Non-pigmented ciliary epithelial cell (primary cell): ENCODE measurements at places on chromosomes 2 and 18.

GRCh38 chr2:27796791-27797765 is 25.6 kb downstream of the MRPL33 start:
- DNase-seq = no peak

DNA sequence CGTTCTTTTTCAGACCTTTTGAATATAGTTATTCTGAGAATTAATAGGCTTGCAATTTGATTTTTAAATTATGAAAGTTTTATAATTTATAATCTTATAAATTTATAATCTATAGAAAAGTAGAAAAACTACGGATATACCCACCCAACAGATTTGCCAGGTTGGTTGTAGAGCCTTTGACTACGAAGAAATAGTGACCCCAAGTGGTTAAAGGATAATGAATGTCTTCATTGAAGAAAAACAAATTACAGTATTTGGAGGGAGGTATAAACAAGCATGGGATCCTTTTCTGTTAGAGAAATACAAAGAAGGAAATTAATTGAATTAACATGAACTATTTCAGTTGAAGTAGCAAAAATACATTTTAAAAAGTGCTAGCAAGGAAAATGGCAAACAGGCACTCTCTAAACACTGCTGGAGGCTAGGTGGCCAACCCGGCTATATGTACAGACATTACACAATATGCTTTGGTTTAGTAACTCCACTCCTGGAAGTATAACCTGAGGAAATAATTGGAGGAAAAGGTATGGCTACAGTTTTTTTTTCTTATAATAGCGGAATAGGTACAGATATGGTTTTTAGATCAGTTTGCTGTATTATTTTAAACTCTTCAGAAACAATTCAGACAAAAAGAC is 110.9 kb downstream of the MIB1 start:
- DNase-seq = no peak

DNA sequence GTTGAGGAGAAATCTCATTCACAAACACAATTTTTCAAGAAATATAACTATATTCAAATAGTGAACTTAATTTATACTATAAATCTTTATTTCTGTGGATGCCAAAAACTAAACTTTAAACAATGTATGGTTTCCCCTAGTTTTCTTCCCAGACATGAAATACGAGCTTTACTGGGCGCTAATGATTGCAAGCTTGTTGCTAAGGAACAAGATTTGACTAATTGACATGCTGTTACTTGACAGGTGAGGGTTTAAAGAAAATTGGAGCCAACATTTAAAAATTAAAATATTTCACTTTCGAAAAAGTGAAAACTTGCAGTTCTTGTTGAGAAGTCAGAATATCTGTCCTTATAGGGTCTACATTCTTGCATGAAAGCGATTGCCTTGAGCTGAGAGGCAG is 381.0 kb downstream of the MEIS1 start:
- DNase-seq = no peak

GRCh38 chr2:6994536-6995128 is 77.4 kb downstream of the RNF144A start:
- DNase-seq = no peak

DNA sequence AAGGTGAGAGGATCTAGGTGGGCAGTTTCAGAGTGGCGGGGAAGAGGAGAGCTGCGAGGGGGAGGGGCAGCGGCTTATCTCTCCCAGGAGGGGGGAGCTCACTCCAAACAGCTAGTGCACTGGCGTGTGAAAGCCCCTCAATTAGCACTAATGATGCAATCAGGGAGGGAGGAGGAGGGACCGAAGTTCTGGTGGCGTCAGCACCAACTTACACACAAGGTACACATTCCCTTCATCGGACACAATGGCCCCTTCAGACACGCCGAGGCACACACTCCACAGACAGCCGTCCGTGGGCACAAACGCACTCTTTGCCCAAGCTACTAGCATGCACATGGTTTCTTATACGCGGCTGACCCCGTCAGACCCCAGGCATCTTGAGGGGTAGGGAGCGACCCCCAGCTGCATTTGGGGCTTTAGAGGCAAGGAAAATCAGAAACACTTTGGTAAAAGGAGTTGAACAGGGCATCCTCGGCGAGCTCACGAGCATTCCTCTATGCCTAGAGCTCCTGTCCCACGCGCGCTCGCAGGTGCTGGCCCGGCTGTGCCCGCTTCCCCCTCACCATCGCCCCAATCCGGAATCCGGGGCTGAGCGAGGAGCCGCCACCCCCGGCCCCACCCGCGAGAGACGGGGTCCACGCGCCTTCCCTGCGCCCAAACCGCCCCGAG is 868 bp upstream of the PKDCC start:
- no peak for DNase-seq

GRCh38 chr2:19706332-19706731 is 195.5 kb downstream of the TTC32 start:
- no peak for DNase-seq

DNA sequence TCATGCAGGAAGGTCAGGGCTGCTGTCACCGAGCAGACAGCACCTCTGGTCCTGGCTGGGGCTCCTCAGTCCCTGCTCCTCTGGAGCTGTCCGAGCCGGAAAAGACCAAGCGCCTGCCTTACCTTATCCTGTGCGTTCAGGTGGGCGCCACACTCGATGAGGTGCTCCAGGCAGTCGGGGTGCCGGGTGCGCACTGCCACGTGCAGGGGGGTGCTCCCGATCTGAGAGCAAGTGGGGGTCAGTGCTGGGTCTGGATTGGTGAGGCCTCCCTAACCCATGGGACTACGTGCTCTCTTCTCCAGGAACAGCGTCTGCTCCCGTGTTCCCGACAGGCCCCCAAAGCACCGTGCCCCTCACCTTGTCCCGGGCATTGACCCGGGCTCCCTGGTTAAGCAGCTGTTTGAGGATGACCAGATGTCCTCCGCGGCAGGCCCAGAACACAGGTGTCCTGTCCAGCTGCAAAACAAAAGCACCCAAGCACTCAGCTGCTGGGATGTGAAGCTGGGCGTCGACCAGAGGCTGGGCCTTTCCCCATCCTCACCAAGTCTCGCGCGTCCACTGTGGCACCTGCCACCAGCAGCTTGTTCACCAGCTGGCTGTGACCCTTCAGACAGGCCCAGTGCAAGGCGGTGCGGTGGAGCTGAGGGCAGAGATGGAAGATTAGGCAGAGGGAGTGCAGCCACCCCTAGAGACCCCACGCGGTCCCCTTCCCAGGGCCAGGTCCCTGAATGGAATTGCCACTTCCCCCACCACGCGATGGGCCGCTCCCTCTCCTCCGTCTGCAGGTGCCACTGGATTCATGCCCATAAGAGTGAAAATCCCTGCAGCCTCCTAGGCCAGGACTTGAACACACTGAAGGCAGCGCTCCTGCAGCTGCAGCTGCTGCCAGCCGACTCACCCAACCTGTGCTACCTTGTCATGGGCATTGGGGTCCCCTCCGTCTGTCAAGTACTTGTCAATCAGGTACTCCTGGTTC is 3.7 kb downstream of the ANKRD23 start:
- no peak for DNase-seq

- DNase-seq = no peak
Observed at GRCh38 chr18:37199741-37200140, 365.9 kb downstream of the CELF4 start.

- DNase-seq = no peak
Observed at GRCh38 chr2:230412846-230413245, 3.2 kb upstream of the SP100 start.

DNA sequence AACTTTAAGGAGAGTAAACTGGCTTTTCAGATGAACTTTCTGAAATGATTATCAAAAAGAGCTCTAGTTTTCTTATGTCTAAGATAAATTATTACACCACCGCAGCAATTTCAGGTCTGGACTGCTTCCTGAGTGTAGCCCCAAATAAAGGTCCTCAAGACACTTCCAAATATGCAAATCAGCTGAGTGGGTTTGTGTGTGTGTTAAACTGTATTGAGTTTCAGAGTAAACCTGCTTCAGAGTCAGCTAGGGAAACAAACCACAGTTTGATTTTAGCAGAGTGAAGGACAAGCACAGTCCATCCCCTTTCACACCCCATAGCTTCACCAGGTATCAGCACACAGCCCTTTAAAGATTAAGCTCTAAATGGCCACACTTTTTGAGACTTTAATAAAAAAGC is 168.7 kb downstream of the NRXN1 start:
- no peak for DNase-seq

GRCh38 chr2:20322527-20323300 is 27.9 kb downstream of the PUM2 start:
- no peak for DNase-seq

GRCh38 chr18:50117863-50118262 is 77.1 kb downstream of the MYO5B start:
- DNase-seq = no peak

DNA sequence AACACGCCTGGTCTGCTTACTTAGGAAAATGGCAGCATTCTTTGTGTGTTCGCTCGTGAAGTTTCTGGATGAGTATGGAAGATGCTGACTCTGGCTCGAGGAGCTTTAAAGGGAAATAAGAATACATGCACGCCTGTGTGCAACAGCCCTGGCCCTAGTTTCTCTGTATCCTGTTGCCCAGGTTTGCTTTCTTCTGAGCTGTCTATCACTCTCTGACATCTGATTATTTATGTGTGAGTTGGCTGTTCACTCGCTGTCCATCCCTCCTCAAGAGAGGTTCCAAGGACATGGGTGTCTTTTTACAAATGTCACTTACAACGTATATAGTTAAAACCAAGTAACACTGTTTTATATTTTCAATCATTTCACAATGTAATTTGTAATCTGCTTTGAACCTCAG is 16.0 kb downstream of the SLC9A2 start:
- no peak for DNase-seq

DNA sequence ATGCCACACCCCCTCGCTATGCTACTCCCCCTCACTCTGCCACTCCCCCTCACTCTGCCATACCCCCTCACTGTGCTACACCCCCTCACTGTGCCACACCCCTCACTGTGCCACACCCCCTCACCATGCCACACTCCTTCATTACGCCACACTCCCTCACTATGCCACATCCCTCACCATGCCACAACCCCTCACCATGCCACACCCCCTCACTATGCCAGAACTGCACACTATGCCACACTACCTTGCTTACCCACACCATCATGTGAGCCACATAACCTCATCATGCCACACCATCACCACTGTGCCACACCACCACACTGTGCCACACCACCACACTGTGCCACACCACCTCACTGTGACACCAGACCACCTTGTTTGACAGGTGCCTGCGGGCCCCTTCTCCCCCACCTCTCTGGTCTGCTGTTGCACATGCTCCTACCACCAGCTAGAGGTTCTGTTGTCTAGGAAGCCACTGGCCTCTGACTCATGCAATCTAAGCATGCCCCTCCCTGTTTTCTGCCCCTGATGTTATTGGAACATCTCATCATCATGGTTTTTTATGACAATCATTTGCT is 22.0 kb downstream of the MARCHF4 start:
- DNase-seq = no peak

GRCh38 chr2:72183466-72183865 is 35.8 kb upstream of the CYP26B1 start:
- no peak for DNase-seq

GRCh38 chr2:217461674-217462073 is 541.1 kb downstream of the TNS1 start:
- DNase-seq = no peak

DNA sequence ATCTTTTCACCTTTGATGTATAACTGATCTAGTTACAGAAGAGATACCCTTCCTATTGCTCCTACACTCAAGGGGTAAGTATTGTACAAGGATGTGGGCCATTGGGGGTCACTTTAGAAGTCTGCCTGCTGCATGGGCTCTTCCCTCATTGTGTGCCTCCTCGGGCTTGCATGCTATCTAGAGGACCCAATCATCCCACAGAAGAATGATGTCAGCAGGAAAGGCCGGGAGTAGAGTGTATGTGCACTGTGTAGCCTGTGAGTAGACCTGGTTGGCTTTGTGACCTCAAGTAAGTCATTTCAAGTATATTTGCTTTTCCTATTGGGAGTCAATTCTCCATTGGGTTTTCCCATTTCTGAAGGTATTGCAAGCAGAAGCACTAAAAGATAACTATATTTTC is 129.5 kb upstream of the TRIB2 start:
- no peak for DNase-seq

- DNase-seq = no peak
Observed at GRCh38 chr2:11631462-11631861, 38.5 kb downstream of the NTSR2 start.

GRCh38 chr18:23057096-23057495 is 78.2 kb upstream of the CABLES1 start:
- DNase-seq = no peak

DNA sequence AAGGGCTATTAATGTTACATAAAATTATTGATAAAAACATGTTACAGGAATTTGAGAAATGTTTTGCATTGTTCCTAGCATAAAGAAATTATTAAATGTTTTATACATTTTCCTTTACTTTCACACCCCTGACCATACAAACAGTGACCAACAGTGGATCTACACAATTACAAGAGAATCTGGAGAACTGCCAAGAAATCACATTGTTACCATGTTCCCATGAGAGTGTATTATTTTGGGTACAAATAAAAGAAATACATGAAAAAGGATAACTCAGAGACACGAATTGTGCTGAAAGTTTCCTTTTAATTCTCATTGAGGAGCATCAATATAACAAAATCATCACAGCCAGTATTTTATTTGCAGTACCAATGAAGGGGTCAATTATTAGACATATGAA is 150.1 kb downstream of the WDPCP start:
- no peak for DNase-seq

- no peak for DNase-seq
Observed at GRCh38 chr2:127578411-127578810, 42.9 kb downstream of the MYO7B start.

- DNase-seq = peak; percentile 86
Observed at GRCh38 chr2:37585982-37586621, 85.3 kb downstream of the CDC42EP3 start.

DNA sequence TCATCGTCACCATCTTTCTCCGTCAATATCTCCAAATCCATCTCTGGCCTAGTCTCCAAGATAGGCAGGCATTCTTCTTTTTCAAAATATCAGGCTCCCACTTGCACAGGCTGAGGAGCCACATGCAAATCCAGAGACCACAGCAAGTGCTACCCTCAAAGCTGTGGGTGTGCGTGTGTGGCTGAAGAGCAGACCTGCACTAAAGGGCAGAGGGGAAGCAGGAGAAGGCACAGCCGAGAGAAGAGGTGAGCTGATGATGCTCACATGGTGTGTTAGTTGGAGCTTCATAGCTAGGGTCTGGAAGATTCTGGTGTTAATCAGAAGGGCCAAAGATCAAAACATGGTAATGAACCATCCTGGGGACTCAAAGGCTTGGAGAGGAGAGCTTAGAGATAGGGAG is 3.8 kb downstream of the SPEG start:
- DNase-seq = no peak

DNA sequence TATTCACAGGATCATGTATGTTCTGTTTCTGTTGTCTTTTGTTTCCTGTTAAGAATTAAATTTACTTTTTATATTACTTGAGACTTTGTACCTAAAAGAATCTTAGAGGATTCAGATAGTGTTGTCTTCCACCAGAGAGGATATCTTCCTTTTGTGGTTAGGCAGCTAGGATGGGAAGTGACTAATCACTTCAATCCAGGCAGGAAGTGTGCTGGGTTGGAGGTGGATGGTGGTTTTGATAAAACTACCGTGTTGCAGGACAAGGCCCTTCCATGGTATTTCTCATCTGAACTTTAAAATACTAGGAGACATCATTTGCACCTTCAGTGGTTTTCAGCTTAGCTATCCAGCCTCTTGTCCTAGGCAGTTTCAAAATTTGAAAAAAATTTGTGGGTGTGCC is 728.6 kb upstream of the CDH2 start:
- DNase-seq = peak; percentile 47
